Stimulated activated CD4-positive, alpha-beta T cell treated with anti-CD3 and anti-CD28 coated beads, Interleukin-4, amount 100 ng/mL, for 4 hours (primary cell): ENCODE measurements at places on chromosomes 4 and X.

DNA sequence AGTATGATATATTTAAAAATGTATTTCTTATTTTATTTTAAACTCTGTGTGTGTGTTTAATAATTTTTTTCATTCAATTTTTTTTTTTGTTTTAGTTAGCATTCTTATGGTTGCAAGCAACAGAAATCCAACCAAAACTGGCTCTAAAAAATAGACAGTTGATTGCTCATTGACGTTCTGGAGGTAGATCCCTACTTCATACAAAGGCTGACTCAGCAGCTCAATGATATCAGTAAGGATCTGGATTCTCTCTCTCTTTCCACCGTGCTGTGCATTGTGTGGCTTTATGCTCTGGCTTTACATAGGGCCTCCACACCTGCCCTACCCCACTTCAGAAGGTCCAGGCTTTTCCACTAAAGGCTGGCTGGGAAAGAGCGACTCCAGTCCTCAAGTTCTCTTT, 117.8 kb downstream of the UCHL1 start:
- DNase-seq = no peak

DNA sequence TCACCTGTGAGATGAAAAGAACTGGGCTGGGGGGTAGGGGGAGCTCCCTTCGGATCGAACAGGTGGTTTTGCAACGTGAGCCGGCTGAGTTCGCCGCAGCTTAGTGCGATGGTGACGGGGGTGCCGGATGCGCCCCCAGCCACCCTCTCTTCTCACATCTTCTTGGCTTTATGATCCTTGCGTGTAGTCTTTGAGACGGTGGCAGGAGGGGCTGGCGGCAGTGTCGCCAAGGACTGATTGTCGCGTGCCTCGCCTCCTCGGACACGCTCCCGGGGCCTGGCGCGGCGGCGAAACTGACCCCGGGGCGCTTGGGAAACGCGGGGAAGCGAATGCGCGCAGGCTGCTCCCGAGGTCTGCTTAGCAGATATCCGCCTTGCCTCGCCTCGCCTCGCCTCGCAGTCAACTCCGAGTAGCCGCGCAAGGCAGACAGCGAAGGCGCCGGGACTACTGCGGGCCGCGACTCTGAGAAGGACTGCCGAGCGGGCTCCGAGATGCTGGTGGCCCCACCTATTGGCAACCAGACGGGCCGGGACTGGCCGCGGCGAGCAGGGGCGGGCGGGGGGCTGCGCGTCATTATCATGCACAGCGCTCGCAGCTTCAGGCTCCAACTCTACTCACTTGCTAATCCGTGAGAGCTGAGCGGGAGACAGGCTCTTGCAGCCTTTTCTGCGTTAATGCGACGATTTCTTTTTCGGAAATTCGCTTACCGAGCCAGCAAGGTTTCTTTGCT, 1.5 kb downstream of the GRID2 start:
- DNase-seq = no peak

GRCh38 chrX:69216911-69217310, 51.7 kb upstream of the PJA1 start:
- no peak for DNase-seq

- no peak for DNase-seq
Measured at GRCh38 chr4:79445371-79445781, 37.3 kb upstream of the GK2 start.

DNA sequence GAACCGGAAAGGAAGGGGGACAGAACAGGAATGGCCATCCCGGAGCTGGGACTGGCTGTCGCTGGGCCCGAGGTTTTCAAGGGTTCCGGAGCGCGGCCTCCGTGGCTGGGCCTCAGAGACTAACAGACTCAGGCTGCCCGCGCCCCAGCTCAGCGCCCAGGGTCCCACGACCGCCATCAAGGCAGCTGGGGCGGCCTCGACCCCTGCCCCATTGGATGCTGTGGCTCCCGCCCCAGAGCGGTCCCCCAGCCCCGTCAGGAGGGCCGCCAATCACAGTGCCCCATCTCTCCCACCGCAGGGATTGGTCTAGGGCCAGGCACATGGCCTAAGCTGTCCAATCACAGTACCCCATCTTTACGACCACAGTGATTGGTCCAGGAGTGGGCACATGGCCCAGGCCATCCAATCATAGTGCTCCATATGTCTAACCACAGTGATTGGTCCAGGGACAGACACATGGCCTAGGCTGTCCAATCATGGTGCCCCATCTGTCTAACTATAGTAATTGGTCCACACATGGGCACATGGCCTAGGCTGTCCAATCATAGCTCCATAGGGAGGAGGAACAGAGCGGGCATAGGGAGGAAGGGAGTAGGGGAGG, 105.3 kb upstream of the NKX1-1 start:
- DNase-seq = no peak

- peak; percentile 25 for DNase-seq
Measured at GRCh38 chr4:39698424-39699009, 581 bp downstream of the UBE2K start.

DNA sequence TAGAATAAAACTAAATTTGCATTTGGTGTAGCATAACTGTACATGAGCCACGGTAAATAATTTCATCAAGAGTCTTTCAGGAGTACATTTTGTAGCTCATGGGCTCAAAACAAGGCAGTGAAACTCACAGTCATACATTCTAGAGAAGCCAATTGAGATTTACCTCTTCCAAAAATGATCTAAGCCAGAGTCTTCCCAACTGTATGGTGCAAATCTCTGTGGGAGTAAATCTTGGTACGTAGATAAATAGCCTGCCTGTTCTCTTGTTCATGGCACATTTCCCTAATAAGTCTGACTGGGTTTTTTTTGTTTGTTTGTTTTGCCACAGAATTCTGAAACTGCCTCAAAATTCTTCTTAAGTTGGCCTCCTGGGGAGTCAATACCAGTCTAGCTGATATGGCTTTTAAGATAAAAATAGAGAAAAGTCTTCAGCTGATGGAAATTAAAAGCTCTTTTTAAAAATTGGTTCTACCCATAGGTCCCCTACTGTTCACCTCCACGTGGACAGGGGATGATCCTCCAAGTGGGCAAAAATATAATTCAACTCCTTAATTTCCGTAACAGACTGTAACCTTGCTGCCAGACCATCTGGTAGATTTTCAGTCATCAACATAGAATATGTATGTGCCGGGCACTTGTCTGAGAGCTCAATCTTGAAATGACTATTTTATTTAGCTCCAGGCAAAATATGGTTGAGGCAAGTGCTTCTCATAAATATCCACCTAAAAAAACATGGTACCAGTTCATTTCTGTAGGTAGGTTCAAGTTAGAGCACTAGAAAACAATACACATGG, 365.4 kb downstream of the PDHA2 start:
- DNase-seq = no peak

DNA sequence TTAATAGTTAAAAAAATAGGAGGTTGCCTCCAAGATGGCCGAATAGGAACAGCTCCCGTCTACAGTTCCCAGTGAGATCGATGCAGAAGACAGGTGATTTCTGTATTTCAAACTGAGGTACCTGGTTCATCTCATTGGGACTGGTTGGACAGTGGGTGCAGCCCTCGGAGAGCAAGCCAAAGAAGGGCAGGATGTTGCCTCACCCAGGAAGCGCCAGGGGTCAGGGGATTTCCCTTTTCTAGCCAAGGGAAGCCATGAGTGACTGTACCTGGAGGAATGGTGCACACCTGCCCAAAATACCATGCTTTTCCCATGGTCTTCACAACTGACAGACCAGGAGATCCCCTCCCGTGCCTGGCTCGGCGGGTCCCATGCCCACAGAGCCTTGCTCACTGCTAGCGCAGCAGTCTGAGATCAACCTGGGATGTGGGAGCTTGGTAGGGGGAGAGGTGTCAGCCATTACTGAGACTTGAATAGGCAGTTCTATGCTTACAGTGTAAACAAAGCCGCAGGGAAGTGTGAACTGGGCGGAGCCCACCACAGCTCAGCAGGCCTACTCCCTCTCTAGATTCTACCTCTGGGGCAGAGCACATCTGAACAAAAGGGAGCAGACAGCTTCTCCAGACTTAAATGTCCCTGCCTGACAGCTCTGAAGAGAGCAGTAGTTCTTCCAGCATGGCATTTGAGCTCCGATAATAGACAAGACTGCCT, 47.5 kb downstream of the PPA2 start:
- DNase-seq = no peak

GRCh38 chr4:129172181-129172580, 76.2 kb downstream of the C4orf33 start:
- no peak for DNase-seq
